ENCODE measurements at places on chromosomes 2 and 18.

- no peak for DNase-seq
These were observed 7.2 kb downstream of the SLC66A2 start for GRCh38 chr18:79944126-79944731.

DNA sequence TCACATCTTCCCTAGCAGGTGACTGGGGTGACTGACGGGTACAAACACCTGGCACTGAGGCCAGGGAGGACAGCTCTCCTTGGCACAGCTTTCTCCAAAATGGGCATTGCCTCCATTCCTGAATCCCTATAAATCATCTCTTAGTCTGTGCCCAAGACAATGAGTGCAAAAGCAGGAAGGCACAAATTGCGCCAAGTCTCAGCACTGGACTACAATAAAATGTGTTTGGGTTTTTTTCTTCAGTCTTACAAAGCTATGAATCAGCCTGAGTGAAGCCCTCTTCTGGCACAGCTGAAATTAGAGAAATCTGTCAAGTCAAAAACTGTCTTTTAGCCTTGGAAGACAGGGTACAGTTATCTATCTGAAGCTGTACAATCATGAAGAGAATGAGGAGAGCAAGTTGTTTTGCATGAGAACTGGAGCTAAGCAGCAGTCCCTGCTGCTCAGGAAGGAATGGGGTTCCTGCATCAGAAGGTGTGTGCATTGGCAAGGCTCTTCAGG is 90.8 kb downstream of the EPB41L3 start:
- no peak for DNase-seq

DNA sequence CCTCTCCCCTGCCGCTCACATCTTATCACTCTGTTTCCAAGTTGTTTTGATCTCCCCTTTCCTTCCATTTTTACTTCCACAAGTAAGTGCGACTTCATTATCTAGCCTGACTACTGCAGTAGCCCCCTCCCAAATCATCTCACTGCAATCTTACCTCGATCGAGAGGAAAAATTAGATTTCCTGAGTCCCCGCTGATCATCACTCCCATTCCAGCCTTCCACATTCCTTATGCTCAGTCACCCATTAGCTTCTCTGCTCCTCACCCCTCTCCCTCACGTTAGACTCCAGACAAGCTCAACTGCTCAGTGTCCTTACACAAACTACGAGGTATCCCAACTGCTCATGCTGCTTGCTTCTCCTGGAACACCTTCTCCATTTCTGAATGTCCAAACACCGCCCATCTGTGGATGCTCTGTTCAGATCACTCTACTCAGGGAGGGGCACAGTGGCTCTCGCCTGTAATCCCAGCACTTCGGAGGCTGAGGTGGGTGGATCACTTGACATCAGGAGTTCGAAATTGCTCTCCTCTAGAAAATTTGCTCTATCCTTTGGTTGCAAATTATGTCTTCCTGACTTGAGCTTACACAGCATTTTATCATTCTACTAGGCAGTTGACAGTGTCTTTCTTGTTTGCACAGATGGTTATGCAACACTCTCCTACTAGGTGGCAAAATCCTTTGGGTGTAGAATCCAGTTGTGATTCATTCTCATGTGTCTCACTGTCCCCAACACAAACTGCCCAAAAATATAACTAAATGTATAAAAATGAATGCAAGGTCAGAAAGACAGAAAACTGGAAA is 96.5 kb downstream of the INO80D start:
- DNase-seq: no peak

GRCh38 chr2:99414566-99414965 is 75.3 kb downstream of the REV1 start:
- no peak for DNase-seq

DNA sequence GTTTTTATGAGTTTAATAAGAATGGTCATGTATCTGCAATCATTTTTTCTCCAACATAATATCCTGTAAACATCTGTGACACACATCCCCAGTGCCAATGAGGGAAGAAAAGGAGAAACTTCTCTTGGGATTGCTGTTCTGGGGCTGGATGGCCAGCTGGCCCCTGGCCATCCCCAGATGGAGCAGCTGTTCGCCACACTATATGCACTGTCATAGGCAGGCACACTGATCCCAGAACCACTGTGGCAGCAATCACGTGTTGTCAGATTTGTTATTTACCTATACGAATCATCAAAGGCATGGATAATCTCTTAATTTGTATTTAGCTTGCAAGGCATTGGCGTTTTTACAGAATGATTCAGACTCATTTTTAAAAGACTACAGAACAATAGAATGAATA is 167.6 kb upstream of the ACAA2 start:
- no peak for DNase-seq

DNA sequence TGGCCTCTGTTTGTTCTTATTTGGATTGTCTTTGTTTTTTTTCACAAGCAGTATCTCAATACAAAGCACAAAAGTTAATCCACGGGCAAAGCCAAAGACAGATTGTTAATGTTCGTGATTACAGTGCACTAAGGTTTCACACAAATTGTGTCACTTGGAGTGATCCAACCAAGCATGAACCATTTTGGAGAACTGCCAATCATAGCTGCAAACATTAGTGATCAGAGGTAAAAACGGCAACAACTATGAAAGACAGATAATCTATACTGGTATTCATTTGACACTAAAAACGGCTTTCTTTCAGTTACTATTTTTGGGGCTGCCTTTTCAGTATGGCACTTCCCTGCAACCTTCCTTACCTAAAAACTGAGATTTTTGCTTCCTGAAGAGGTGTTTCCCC is 213.1 kb upstream of the GULP1 start:
- DNase-seq: no peak

Data from H4 (cell line).